ENCODE measurements at places on chromosomes 1 and 21. TPM values are rescaled to one million over a fixed set of nuclear protein-coding genes. Genes with fewer than 3 reads are reported as not detected.

MYBPH gene
- 0.07 TPM for polyA plus RNA-seq

KRTAP7-1 gene
- not detected for polyA plus RNA-seq

RNU1-2 gene
- polyA plus RNA-seq, result not detected

KIAA0040 gene
- polyA plus RNA-seq, result 7.5 TPM

TLCD4 gene
- 18.2 TPM for polyA plus RNA-seq

RORC gene
- polyA plus RNA-seq, result 3.0 TPM

OR2T27 gene
- polyA plus RNA-seq, result not detected

CMPK1 gene
- 53.6 TPM for polyA plus RNA-seq

DMBX1 gene
- not detected for polyA plus RNA-seq

PLCH2 gene
- 0.16 TPM for polyA plus RNA-seq

LRRN2 gene
- polyA plus RNA-seq, result 20.8 TPM

MAP3K21 gene
- polyA plus RNA-seq, result 0.25 TPM

IL10 gene
- 0.75 TPM for polyA plus RNA-seq

CCDC17 gene
- polyA plus RNA-seq, result 0.93 TPM

CD1D gene
- polyA plus RNA-seq, result 1.1 TPM

UBE2U gene
- polyA plus RNA-seq, result not detected

CLCA4 gene
- 0.07 TPM for polyA plus RNA-seq

SLC1A7 gene
- polyA plus RNA-seq, result 0.57 TPM
